ENCODE measurements at places on chromosomes 16 and 17.

GRCh38 chr17:59139939-59140338 lies 15.0 kb downstream of the SKA2 start:
- no peak for DNase-seq

GRCh38 chr17:47742319-47743181 lies 9.5 kb downstream of the TBX21 start:
- no peak for DNase-seq

GRCh38 chr17:75340631-75341030 lies 51.4 kb upstream of the SLC25A19 start:
- DNase-seq: no peak

GRCh38 chr16:89407282-89407924 lies 83.0 kb downstream of the ANKRD11 start:
- DNase-seq: no peak

- DNase-seq: no peak
Observed at GRCh38 chr17:72299100-72299499, 178.3 kb downstream of the SOX9 start.

GRCh38 chr17:80901319-80901718 lies 90.3 kb upstream of the CHMP6 start:
- DNase-seq: no peak

GRCh38 chr16:17162560-17162959 lies 308.2 kb downstream of the XYLT1 start:
- DNase-seq: no peak

DNA sequence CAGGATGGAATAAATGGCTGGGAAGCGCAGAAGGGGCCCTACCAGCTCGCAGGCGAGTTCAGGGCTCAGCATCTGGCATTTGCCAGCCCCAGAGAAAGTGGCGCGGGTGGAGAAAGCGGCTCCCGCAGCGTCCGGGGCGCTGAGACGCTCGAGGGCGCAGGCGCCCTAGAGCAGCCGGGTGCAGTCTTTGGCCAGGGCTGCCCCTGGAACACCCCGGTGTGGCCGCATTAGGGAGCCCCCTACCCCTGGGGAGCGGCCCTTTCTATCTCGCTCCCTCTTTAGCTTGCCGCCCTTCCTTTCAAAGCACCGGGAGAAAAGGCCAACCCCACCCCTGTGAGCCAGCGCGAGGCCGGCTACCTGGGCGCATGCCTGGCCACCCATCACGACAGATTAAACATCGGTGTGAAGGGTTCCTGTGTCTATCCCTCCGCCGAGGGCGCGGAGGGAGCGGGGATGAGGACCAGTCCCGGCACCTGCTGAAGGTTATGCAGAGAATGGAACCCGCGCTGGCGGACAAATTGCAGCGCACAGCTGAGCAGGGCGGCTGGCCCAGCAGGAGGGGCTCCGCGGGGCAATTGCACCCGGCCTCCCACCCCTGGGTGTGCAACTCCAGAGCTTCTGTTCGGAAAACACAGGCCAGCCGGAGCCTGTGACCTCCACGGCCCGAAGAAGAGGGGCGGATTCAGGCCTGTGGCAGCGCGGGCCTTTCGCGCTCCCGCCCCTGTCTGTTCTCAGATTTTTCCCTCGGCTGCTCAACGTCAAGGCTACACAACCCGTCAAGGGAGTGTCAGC lies 15.6 kb upstream of the FOXF1 start:
- no peak for DNase-seq

DNA sequence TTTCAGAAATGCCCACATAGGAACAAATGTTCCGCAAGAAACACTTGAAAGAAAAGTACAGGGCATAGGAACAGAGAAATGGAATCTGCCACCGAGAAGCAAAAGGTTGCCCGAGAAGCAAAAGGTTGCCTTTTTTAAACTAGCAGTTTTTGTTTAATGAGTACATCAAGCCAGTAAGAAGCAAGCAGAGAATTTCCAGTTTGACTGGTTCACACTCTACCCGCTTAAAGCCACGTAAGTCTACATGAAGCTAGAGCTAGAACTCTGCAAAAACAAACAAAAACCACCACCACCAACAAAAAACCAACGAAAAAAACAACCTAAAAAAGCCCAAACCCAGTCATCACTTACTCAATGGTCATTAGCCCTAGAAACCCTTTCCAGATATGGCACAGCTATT lies 144.3 kb downstream of the MAP2K6 start:
- no peak for DNase-seq

DNA sequence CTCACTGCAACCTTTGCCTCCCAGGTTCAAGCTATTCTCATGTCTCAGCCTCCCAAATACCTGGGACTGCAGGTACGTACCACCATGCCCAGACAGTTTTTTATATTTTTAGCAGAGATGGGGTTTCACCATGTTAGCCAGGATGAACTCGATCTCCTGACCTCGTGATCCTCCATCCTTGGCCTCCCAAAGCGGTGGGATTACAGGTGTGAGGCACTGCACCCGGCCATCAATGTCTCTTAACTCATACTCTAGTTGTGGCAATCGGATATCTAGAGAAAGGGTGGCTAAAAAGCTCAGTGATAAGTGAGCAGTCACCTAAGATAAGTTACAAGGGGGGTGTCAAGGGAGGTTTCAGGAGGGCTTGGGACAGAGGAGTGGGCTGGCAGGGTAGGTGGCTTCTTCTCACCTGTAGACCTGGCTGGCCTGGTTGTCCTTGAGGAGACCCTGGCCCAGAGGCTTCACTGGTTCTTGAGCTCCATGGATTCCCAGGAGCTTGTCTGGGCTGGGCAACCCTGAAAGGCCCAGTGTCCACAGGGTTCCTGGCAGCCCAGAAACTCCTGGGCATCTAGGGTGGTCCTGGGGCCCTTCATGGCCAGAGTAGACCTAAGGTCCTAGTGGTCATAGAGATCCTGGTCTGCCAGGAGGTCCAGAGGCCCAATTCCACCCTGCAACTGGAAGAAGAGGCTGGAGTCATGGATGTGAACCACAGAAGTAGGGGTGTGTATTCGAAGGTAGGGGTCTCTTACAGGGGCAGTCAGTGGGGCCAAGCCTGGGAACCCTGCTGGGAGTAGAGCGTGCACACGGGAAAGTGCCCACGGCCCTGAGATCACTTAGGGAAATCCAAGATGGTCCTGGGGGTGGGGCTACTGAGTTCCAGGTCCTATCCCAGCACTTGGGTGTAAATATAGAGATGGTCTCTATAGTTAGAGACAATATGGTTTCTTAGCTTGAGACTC lies 12.7 kb upstream of the IGFBP4 start:
- peak; percentile 40 for DNase-seq

- DNase-seq: peak; percentile 63
Observed at GRCh38 chr17:43860927-43861622, 14.1 kb downstream of the CD300LG start.

DNA sequence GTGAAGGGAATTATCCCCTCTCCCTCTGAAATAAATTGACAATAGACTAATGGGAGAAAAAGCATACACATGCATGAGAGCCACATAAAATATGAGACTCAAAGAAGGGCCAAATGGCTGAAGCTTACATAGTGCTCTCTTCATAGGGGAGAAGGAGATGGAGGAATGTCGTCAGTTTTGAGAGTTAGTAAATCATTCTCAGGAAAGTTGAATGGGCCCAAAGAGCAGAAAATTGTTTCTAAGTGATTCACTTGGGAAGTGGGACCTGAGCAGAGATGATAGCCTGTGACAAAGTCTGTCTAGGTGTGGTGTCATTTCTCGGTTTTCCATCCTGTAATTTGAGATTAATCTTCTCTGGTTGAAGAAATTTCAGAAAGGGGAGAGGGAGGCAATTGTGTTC lies 35.0 kb downstream of the BCAS3 start:
- no peak for DNase-seq

DNA sequence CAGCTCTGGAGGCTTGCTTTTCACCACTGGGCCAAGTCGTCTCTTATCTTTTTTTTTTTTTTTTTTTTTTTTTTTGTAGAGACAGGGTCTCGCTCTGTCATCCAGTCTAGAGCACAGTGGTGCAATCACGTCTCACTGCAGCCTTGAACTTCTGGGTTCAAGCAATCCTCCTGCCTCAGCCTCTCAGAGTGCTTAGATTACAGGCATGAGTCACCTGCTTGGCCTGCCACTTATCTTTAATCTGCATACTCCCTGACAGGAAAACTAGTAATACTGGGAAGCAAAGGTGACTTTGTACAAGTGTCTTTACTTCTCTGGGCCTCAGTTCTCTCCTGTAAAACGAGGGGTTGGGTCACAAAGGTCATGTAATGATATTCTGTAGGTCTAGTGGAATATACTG lies 15.0 kb downstream of the NTN1 start:
- DNase-seq: no peak

GRCh38 chr17:13437966-13438779 lies 163.6 kb downstream of the HS3ST3A1 start:
- no peak for DNase-seq

GRCh38 chr16:22977294-22977697 lies 163.3 kb downstream of the HS3ST2 start:
- no peak for DNase-seq

DNA sequence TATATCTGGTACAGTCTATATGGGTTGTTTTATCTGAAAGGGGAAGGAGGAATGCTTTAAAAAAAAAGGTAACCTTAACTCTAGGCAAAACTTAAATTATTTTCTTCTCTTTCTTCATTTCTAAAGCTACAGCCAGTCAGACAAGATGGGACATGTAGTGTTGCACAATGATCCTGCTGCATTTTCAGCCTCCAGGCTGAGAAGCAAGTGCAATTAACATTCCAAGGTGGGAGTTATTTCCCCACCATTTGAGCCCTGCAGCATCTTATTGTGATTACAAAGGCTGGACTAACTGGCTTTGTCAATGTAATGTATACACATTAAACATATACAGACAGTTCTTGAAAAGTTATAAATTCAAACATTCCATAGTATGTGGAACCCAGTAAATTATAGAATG lies 22.6 kb upstream of the NF1 start:
- DNase-seq: no peak

- DNase-seq: no peak
Observed at GRCh38 chr16:86378831-86379504, 131.4 kb upstream of the FOXF1 start.

- no peak for DNase-seq
Observed at GRCh38 chr17:64402469-64402868, 11.8 kb upstream of the PECAM1 start.

DNA sequence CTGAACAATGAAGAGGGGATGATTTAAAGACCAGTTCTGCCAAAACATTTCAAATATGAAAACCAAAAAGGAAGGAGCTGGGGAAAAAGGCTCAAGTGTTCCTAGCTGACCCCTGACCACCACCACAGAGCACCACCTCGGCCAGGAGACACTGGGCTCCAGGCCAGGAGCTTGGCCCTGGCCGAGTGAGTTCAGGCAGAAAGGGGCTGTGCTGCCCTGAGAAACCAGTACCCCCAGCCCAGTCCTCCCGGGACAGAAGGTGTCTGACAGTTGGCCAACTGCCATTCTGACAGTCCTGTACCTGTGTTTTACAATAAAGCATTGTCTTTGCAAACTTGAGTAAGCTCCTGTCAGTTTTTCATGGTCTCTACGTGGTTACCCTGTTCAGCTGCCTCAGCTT lies 98.2 kb downstream of the VPS53 start:
- DNase-seq: no peak

- DNase-seq: no peak
Observed at GRCh38 chr17:8475781-8476180, 40.1 kb downstream of the NDEL1 start.

- DNase-seq: no peak
Observed at GRCh38 chr16:8619671-8620370, 1.7 kb upstream of the METTL22 start.

DNA sequence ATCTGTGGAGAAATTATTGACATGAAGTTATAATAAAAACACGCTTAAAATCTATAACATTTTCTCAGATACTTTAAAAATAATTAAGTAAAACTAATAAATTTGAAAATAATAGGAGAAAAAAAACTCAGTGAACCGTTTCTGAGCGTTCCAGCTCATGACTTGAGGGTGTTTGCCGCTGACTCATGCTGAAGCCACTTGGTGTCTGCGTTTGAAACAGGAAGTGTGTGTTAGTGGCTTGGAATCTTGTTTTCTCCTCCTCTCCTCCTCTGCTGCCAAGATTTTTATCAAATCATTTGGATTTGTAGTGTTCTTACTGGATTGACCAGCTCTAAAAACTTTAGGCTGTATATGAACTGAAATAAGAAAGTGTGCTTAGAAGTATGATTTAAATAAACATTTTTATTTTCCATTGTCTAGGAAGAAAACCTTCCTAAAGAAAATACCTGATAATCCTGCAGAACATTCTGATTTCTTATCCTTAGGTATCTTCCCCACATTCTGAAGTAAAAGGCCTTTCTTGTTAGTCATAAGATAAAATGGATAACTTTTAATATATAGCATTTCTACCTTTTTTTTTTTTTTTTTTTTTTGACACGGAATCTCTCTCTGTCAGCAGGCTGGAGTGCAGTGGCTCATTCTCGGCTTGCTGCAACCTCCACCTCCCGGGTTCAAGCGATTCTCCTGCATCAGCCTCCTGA lies 30.8 kb downstream of the USP10 start:
- peak; percentile 76 for DNase-seq

DNA sequence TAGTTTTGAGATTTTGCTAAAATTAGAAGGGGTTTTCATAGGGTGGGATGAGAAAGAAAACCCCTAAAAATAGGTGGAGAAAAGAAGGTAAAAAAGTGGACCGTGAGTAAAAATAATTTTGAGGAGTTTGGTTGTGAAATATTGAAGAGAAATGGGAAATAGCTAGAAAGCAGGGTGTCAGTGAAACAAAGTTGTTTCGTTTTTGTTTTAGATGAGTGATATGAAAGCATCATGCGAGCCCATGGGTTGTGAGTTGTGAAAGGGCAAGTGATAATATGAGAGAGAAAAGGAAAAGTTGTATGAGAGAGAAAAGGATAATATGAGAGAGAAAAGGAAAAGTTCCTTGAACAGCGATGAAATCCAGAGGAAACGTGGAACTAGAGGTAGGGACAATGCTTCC lies 7.3 kb upstream of the SMIM36 start:
- no peak for DNase-seq

DNA sequence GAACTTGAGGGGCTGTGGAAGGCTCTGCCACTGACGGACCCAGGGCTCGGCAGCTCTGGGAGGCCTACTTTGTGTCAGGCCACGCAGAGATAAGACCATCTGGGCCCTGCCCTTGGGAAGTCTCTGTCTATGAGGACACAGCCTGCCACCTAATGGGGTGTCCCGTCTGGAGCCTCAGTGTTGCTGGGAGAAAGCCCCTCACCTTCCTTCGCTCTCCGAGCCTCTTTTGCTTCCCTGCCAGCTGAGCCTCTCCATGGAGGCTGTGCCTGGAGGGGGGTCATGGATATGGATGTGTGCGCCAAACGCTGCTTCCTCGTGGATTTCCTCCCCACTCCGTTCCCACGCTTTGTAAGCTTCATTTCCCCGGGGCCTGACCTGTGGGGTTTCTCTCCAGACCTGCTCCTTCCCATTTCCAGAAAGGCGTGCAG lies 228.8 kb downstream of the SEC14L1 start:
- peak; percentile 54 for DNase-seq

- DNase-seq: no peak
Observed at GRCh38 chr17:47916489-47917208, 20.6 kb downstream of the SP2 start.

All from tibial artery (tissue), 4 donors.